ENCODE measurements at places on chromosomes 2 and 18.

- DNase-seq = no peak
These were observed 57.9 kb upstream of the ARHGAP15 start for GRCh38 chr2:143071185-143071876.

DNA sequence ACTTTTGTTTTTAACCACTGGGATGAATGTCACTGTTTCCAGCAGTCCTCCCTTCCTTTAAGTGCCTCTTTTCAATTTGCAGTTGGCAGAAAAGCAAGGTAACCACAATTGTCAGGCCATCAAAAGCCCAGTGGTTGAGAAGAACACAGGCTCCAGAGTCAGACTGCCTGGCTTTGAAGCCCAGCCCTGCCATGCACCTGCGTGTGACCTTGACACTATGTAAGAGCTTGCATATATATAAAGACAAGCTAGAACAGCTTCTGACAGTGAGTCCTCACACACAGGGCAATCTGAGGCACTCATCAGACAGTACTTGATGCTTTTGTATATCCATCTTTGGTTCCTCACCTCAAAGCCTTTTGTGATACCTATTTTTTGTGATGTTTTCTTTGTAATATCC lies 11.0 kb downstream of the CCBE1 start:
- DNase-seq = no peak

DNA sequence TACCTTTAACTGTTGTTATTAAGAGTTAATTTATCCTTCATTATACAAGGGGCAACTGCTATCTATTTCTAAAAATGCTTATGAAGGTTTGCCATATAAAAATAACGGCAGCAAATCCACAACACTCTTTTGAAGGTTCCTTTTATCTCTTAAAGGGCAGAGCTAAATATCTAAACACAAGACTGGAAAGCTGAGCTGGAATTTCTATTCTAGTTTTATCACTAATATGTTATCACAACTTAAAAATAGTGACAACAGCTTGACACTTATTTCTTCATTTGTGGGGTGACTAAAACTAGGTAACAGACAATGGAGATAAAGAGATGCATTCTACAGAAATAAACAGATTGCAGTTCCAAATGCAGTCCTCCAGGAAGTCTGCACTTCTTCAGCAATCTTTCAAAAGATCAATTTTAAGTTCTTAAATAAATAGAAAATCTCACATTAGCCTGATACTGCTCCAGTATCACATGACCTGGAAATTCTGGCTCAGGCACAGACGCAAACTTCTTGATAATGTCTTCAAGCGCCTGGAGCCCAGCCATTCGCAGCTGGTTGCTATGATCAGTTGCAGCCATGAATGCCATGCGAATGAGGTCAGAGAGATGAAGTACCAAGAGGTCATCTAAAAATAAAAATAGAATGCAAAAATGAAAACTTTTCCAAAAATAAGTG lies 54.0 kb upstream of the STRN start:
- no peak for DNase-seq

- no peak for DNase-seq
These were observed 2.8 kb upstream of the STK25 start for GRCh38 chr2:241511091-241511741.

DNA sequence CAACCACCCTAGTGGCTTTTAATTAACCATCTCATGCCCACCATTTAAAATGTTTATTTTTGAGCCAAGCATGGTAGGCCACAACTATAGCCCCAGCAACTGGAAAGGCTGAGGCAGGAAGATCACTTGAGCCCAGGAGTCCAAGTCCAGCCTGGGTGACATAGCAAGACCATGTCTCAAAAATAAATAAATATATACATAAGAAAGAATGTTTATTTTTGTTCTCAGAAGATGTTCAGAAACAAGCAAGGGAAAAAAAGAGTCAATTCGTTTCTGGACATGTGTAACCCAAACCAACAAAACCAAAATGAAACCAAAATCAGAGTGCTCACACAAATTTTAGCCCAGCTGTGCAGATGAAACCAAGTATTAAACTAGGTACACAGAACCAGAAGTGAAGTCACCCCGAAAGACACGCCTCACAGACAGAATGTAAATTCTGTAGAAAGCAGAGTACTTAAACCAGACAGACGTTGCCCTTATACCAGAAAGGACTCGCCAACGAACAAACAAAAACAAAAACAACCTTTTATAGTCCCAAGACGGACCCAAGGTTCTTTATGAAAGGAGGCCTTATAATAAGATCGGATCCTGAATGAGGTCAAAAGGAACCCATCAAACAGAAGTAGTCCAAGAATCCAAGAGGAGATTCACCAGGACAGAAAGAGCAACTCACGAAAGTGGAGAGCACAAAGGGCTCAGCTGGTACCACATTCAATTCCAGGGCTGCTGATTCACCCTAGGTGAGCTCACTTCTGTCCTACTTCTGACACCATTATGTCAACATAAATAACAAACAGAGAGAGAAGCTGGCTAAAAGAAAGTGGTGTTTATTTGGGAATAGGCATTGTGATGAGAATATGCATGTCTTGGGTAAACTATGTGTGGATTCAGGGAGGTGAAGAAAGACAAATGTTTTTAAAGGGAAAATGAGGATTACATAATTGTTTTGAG lies 31.8 kb upstream of the MTCL1 start:
- peak; percentile 51 for DNase-seq

DNA sequence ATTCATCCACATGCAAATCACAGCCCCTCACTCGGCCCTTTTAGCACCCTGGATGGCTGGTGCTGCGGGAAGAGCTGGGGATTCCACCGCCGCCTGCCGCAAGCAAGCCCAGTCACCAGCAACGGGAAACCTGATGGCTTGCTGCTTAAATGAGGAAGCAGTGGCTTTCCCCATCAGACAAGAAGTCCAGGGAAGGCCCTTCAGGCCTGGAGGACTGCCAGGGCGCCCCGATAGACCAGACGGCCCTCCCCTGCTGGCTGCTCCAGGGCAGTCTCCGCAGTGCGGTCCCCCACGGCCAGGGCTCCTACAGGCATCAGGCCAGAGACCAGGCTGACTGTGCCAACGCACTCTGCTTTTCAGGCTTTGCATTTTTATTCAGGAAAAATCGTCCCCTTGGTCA lies 439.1 kb downstream of the EIPR1 start:
- no peak for DNase-seq

DNA sequence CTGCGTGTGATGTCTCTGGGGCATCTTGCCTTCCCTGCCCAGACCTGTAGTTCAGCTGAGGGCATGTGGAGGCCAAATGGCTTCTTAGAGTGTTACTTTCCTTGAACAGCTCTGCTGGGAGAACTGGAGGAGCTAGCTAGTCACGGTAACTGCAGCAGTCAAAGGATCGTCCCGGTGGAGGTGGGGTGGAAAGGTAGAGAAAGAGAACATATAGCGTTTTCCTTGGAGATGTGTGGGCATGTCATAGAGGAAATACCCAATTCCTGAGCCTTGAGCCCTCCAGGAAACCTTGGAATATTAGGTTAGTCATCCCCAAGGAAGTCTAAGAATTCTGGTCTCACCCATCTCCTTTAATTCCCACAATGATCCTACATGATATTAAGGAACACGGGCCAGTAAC lies 33.5 kb upstream of the IL37 start:
- no peak for DNase-seq

- no peak for DNase-seq
These were observed 54.2 kb downstream of the HK2 start for GRCh38 chr2:74887960-74888700.

DNA sequence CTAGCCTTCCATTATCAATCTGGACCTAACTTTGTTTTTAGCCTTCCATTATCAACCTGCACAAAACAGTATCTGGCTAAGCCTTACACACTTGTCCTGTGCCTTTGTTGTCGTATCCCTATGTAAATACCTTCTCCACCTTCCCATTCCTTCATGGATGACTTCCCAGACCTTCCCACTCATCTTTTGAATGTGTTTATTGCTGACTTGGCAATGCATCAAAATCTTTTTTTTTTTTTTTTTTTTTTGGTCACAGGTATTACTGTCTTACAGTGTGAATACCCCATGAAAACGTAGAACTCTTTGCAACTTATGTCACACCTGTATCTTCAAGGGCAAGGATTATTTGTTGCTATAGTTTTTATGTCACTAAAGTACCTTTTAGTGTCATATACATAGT lies 25.7 kb downstream of the RPE start:
- DNase-seq = no peak

GRCh38 chr2:170598067-170598395 lies 117.1 kb upstream of the SP5 start:
- no peak for DNase-seq

GRCh38 chr2:232910376-232910775 lies 40.3 kb downstream of the SNORC start:
- DNase-seq = no peak

- peak; percentile 7 for DNase-seq
These were observed 512.9 kb upstream of the ACVR2A start for GRCh38 chr2:147331790-147332419.

GRCh38 chr18:5979971-5980457 lies 84.7 kb upstream of the TMEM200C start:
- DNase-seq = peak; percentile 65

DNA sequence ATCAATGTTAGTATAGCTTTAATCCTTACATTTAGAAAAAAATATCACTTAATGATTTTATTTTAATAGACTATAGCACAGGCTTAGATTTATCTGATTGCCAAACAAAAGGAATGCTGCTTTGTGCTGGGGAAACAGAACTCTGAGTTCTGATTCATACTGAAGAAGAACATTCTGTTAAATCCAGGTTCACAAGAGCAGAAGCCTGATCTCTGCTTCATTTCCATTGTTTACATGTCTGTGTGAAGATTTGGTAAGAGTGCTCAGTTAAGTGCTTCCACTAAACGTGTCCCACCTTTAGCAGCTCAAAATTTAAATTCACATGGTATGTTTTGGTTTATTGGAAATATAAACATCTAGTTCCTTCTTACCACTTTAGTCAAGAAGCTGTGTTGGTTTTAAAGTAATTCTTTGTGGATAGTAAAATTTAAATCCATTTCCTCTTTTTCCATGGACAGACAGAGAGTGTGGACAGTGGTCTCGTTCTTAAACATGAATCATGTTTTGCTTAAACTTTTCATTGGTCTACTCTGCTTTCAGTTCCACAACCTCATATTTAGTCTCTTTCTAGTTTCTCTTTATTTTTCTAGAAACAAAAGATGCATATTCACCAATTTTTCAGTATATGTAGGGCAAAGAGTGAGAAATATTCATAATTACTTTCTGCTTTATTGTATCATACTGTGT lies 59.1 kb downstream of the NYAP2 start:
- no peak for DNase-seq

DNA sequence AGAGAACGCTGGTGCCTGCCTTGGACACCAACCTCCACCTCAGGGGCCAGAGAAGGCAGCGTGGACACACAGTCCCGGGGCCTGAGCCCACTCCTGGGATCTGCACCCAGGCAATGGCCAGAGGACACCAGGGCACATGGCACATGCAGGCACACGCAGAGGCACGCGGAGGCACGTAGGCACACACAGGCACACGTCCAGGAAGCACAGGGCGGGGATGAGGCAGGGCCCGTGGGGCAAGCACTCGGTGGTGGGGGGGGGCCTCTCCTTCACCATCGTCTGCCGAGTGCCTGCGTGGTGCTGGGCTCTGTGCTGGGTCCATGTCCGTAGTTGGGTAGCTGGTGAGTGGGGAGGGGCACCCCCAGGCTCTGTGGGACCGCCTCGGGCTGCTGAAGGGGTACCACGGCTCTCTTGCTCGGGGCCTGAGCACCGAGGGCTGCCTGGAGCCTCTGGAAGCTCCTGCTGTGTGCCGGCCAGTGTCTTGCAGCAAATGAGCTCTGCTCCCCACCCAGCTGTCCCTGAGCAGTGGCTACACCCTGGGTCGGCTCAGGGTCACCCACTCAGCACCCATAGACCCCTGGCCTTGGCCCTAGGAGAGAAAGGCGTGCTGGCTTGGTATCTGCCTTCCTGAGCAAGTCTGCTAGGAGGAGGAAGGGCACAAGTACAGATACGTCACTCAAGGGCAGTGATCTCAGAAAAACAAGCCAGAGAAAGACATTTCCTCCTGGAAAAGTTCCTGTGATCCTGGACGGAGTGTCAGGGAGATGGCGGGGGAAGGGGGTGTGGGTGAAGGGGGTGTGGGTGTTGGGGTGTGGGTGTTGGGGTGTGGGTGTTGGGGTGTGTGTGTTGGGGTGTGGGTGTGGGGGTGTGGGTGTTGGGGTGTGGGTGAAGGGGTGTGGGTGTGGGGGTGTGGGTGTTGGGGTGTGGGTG lies 26.4 kb downstream of the RTP5 start:
- DNase-seq = no peak

GRCh38 chr18:50453014-50453680 lies 78.3 kb downstream of the SKA1 start:
- no peak for DNase-seq

- DNase-seq = no peak
These were observed 270.7 kb downstream of the TCF4 start for GRCh38 chr18:55317324-55317723.

- DNase-seq = no peak
These were observed 182.0 kb downstream of the ZBTB7C start for GRCh38 chr18:48227206-48227605.

DNA sequence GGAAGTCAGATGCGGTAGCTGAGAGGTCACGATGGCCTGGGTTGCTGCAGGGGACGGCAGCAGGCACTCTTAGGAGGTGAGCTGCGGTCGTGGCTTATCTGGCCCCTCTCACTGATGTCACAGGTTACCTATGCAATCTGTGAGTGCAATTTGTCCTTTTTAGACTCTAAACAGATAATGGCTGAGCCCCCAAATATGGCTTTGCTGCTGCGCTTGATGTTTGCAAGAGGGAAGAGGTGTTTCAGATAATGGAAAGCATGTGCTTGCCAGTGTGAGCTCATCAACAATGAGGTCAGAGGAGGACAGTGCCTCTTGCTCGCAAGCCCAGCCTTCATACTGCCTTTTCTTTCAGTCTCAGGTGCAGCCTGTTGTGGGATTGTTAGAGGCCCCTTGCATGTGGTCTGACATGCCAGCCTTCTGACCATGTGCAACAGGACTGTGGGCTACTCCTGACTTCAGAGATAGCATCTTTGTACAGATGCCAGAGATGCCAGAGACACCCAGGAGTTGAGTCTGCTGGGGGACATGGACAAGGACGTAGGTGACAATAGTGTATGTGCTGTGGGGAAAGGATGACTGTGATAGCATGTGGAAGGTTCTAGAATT lies 151.3 kb downstream of the TANC1 start:
- no peak for DNase-seq

GRCh38 chr2:172048508-172049503 lies 36.5 kb upstream of the DLX1 start:
- DNase-seq = no peak

DNA sequence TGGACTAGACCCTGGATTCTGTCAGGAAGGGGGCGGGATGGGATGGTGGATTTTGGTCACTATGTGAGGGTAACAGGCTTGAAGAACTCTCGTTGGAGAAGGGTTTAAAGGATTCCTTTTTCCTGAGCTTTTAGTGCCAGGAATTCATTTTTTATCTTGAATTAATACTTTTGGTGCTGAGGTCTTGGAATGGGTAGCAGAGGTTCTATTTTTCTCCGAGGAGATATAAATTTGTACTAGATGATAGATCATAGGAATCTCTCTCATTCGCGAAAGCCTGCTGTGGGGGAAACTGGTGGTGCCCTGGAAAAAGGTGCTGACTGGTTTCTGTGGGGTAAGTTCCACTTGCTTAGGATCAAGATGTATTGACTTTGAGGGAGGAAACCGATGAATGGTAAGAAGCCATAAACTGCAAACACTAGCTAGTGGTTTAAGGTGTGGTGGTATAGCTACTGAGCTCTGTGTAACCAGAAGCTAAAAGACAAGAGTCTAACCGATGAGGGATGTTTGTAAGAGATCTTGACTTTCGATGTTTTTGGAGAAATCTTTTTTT lies 706 bp downstream of the AGPS start:
- no peak for DNase-seq

- DNase-seq = no peak
These were observed 97.9 kb upstream of the KLHL29 start for GRCh38 chr2:23286758-23287704.

Data from GM13976 (cell line).